ENCODE measurements at places on chromosomes 7 and 10. TPM values are rescaled to one million over a fixed set of nuclear protein-coding genes. Genes with fewer than 3 reads are reported as not detected.

HKDC1 gene
- 1.2 TPM for total RNA-seq

BEND7 gene
- 1.8 TPM for total RNA-seq

SDK1 gene
- total RNA-seq, result not detected

CCDC3 gene
- not detected for total RNA-seq

PPP1R17 gene
- not detected for total RNA-seq

ITIH5 gene
- 3.0 TPM for total RNA-seq

ICA1 gene
- 51.6 TPM for total RNA-seq

CYP2C8 gene
- not detected for total RNA-seq

CUEDC2 gene
- 133 TPM for total RNA-seq

MUC3A gene
- not detected for total RNA-seq

ZP3 gene
- total RNA-seq, result 1.3 TPM

SSC4D gene
- total RNA-seq, result 8.5 TPM

CBX3 gene
- 344 TPM for total RNA-seq
